Activated T-cell treated with anti-CD3 and anti-CD28 coated beads for 4 hours (primary cell): ENCODE measurements at places on chromosomes 3 and 15.

GRCh38 chr3:81274671-81275070 is 486.8 kb downstream of the GBE1 start:
- DNase-seq: no peak

DNA sequence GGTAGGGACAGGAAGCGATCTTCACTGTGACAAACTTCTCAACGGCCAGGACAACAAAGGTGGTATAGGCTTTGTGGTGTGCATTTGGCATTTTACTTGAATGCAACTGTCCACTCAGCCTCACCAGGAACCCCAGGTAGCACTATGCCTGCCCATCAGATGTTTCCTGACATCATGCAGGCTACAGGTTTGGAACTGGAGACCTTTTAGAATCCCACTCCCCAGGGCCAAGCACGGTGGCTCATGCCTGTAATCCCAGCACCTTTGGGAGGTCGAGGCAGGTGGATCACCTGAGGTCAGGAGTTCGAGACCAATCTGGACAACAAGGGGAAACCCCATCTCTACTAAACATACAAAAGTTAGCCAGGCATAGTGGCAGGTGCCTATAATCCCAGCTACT is 9.6 kb downstream of the STARD5 start:
- DNase-seq: no peak

DNA sequence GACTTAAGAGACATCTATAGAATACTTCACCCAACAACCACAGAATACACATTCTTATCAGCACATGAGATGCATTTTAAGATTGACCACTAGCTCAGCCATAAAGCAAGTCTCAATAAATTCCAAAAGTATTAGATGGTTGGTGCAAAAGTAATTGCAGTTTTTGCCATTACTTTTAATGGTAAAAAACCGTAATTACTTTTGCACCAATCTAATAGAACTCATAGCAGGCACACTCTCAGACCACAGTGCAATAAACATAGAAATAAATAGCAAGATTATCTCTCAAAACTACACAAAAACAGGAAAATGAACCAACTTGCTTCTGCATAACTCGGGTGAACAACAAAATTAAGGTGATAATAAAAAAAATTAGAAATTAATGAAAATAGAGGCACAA is 33.7 kb upstream of the PPM1L start:
- no peak for DNase-seq

- no peak for DNase-seq
These were observed 29.4 kb downstream of the ITGA11 start for GRCh38 chr15:68402432-68403160.
